ENCODE measurements at places on chromosomes 12 and 14.

- DNase-seq: no peak
Measured at GRCh38 chr14:69439521-69440270, 41.2 kb downstream of the SLC39A9 start.

DNA sequence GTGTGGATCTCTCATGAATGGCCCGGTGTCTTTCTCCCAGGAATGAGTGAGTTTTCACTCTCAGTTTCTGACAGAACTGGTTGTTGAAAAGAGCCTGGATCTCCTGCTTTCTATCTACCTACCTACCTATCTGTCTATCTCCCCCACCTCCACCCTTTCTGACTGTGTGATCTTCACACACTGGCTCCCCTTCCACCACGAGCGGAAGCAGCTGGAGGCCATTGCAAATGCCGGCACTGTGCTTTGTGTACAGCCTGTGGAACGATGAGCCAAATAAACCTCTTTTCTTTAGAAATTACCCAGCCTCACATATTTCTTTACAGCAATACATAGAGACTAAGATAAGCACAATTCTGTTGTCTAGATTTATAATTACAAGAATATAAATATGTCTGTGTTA is 7.2 kb downstream of the GSKIP start:
- DNase-seq: no peak

GRCh38 chr12:98684199-98684598 is 39.1 kb downstream of the APAF1 start:
- DNase-seq: no peak

DNA sequence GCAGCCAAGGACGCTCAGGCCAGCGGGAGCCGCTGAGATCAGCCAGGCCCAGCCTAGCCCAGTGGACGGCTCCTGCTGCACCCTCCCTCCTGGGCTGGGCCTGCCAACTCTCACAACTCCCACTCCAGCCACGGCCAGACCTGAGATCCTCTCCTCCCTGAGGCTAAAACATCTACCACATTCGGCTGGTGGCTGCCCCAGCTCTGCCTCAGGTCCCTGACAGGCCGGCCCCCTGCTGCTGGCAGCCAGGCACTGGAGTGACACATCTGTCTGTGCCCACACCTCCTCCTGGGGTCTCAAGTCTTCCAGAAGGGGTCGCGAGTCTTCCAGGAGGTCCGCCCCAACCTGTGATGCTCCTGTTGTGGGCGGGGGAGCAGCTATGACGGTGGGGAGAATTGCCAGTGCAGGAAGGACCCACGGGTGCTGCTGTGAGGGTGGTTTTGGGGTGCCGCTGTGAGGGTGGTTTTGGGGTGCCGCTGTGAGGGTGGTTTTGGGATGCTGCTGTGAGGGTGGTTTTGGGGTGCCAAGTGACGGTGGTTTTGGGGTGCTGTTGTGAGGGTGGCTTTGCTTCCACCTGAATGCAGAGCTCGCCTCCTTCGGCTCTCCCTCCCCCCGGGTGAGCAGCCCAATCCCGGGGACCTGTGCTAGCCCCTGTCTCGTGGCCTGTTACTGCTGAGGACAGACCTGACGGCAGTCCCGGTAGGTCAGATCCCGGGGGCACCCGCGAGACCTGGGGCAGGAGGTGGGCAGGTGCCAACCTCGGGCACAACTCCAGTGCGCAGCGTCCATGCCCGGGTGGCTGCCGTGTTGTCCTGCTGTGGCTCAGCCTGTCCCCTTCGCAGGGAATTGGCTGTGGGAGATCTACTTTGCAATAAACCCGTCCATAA is 27.5 kb upstream of the C14orf180 start:
- DNase-seq: no peak

DNA sequence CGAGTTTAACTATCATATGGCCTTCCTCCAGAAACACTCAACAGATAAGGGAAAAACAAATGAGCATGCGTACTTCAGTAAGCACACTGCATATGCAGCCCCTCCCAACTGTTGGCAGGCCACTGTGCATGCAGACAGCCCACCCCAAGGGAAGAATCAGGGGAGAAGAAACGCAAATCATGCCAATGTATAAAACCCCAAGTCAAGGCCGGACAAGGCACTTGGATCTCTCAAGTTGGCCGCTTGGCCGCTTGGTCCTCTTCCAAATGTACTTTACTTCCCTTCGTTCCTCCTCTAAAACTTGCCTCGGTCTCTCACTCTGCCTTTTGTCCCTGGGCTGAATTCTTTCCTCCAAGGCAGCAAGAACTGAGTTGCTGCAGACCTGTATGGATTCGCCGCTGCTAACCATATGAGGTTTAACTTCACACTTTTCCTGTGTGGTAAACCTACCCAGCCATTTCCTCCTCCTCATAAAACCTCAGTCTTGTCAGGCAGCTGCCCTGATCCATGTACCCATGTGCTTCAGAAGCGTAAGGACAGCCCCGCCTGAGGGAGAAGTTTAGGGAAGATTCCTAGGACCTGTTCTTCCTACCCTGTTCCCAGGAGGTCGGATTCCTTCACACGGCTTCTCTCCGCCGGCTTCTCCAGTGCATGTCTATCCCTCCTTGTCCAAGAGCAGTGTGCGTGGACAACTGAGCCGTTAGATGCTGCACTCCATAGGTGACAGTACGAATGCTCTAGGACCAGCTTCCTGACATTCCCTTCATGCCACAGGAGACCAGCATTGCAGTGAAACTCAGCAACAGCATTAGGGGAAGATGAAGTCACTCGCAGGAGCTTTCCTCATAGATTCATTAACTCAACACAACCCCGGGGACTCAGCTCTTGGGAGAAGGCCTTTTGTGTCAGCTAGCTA is 188.0 kb downstream of the MON2 start:
- no peak for DNase-seq

- no peak for DNase-seq
Measured at GRCh38 chr14:105908481-105908911, 382.1 kb downstream of the TMEM121 start.

- no peak for DNase-seq
Measured at GRCh38 chr14:21072031-21072473, 1.9 kb downstream of the ARHGEF40 start.

GRCh38 chr14:22106700-22107697 is 433.4 kb upstream of the OR4E1 start:
- no peak for DNase-seq

DNA sequence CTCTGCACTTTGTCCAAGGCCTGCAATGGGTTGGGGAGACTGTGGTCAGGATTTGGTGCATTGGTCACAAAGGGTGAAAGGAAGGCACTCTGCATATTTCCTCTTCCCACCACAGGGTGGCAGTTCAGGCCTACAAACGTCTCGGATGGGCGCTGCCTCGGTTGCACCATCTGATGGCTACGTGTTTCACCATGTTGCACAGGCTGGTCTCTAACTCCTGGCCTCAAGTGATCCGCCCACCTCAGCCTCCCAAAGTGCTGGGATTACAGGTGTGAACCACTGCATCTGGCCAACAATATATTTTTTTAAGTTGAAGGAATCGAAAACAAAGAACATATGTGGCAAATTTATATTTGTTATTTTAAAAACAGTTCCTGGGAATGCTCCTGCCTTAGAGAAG is 35.1 kb downstream of the TMBIM6 start:
- DNase-seq: peak; percentile 8

GRCh38 chr12:1054117-1054870 is 63.3 kb downstream of the ERC1 start:
- no peak for DNase-seq

GRCh38 chr12:109920261-109920780 is 20.2 kb downstream of the TCHP start:
- DNase-seq: no peak

DNA sequence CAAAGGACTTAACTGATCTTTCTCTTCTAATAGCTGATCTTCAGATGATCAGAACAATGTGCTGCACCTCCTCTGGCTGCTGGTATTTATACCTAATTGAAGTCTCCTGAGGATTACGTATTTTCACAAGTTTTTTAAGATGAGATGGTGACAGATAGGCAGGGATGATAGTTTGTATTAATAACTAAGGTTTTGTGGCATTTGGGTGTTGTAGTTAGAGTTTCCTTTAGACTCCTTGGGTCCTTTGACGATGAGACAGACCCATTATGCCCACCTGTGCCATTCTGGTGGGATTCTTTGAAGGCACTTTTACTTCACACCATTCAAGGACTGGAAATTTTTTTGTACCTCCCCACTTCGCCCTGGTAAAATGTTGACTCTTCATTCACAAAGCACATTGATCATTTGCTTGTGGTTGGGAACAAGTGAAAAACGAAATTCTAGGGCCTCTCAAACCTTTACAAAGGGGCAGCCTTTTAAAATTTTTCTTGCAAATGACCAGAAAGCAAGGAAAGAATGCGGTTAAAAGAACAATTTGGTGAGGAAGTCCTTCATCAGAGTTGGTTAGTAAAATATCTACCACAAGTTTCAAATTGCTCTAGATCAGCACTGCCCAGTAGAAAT is at the start of gene IFNG:
IFNG (minus strand) TSS at position 60 of the 624 bp plus-strand sequence. CDS start 125 bp downstream, outside the sequence.
- DNase-seq: no peak

DNA sequence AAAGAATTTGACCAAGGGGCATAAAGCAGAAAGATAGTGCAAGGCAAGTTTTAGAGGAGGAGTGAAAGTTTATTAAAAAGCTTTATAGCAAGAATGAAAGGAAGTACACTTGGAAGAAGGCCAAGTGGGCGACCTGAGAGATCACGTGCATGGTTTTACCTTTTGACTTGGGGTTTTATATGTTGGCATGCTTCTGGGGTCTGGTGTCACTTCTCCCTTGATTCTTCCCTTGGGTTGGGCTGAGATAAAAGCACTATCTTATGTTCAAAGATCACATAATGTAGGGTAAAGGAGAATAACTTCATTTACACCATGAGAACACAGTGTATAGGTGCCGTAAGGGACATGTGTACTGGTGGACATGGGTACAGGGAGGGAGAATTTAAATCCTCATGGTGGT is 17.7 kb upstream of the TMEM30B start:
- DNase-seq: no peak

- DNase-seq: no peak
Measured at GRCh38 chr12:42129595-42130204, 15.0 kb downstream of the GXYLT1 start.

- no peak for DNase-seq
Measured at GRCh38 chr12:15770581-15770980, 18.6 kb downstream of the EPS8 start.

DNA sequence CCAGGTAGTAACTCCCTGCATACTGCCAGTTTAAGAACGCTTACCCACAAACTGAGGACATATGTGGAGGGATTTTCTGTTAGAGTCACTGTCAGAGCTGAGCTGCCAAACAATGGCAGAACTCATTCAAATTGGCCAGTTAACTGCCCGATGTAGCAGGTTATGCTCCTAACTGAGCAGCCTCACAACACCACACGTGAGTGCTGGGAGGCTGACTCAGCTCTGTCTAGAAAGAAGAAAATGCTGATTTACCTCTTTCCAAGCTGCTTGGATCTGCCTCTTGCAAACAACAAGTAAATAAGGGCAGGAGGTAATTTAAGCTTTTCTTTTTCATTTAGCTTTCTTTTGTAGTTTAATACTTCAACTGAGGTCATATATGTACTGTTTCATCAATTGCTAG is 195.6 kb downstream of the PELI2 start:
- DNase-seq: no peak

GRCh38 chr12:114858388-114859146 is 174.6 kb upstream of the TBX3 start:
- no peak for DNase-seq

DNA sequence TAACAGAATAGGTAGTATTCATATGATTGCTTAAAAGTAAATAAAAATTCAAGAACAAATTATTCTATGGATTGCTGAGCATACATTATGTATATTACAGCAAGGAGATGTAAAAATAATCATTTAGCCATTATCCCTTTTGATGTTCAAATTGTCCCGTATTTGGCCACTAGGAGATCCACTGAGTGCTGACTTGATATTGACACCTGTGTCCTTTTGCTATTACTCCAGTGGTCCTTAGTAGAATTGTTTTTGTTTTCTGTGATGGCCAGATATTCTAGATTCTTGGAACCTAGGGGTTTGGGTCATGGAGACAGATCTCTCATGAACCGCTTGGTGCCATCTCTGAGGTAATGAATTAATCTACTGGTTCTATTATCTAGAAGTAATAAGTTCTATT is 16.8 kb downstream of the ERO1A start:
- no peak for DNase-seq

DNA sequence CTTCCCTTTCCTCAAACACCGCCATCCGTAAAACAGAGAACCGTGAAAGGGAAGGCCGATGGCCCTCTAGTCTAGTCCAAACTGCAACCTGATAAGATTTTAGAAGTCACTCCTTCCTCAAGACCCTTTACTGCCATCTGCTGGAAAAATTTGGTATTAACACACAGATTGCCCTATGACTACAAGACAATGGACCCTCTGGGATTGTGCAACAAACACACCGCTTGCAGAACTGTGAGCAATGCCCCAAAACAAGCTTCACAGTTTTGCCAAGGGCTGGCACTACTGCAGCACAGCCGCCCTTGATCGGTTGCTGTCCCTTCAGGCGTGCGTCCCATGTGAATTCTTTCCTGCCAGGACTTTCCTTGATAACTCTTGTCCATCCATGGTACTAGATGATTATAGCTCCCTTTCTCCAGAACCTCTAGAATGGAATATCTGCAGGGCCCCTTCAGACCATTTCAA is 23.1 kb downstream of the LLPH start:
- DNase-seq: peak; percentile 19

DNA sequence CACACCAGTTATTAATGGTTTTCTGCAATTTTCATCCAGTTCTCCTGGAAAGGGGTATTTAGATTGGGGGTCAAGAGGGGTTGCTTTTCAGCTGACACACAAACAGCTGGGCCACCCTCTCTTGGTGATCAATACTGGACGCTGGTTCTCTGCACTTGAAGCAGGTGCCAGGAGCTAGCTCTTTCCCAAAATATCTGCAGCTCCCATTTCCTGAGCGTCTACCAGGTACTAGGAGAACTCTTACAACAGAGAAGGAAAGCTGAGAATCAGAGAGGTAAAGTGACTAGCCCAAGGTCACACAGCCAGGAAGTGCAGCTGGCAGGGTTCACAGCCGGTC is 1.2 kb downstream of the TESC start:
- DNase-seq: no peak

DNA sequence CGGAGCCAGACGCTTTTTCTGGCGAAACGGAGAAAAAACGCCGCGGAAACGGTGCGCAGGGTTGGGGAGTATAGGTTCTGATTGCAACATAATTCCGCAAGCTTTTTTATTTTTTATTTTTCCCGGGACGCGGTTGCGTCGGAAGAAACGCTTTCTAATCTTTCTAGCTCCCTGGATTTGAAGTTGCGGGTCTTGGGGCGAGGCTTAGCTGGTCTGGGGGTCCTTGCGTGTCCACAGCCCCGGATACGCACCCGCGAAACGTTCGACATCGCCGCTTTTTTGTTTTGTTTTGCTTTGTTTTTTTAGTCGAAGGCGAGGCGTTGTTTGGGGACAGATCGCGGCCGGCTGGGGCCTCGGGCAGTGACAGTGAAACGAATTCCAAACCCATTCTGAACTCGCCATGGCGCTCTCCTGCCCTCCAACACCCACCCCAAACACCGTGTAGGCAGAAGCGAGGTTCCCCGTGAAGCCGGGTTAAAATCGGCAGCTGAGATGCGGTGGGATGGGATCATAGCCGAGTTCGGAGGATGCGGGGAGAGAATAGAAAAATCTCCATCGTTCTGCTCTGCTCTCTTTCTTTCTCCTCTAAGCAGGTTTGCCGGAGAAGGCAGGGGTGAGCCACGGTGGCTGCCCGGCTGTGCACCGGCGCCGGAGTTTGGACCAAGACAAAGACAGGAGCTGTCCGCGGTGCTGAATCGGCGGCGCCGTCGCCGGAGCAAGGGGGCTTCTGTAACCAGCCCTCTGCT is 8.1 kb upstream of the LHX5 start:
- no peak for DNase-seq
